ENCODE measurements at places on chromosomes 2 and 18. TPM values are rescaled to one million over a fixed set of nuclear protein-coding genes. Genes with fewer than 3 reads are reported as not detected.

DNA sequence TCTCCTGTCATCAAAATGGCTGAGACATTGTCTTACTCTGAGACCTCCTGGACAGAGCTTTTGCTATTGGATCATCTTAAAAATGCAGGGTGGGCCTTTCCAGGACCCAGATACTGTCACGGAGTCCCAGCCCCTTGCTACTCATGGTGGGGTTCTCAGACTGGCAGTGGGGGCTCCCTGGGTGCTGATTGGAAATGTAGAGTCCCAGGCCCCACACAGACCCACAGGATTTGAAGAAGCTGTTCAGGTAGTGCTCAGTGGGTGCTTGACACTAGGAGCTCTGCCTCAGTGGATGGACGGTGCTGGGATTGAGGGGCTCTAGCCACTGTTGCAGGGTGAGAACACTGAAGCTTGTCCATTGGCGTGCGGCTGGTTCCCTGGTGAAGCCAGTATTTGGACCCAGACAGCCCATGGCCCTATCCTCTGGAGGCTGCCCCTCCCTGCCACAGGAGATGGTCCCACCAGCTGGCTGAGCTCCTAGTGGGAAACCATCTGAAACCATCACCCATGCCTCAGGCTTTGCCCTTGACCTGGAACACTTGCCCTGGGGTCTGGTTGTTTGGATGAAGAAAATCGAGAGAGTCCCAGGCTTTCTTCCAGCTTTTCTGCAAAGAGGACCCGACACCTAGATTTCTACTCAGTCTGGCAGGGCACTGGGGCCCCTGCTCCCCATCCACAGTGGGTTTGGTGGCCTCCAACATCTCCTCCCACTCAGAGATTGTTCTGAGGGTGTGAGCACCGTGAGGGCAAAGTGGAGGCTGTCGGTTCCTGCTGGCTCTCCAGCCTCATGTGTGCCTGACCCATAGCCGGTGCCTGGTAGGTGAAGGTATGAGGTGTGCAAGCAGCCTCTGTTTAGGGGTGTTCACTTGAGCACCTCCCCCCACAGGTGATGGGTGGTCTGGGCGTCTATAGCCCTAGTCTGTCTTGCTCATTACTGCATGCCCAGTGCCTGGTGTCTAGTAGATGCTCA, 30.1 kb downstream of the MROH2A start:
- H3K4me3 ChIP-seq, result no peak overlapping the region
- no peak for DNase-seq
- no peak overlapping the region for H3K27ac ChIP-seq
- no peaks in the 10 kb centered on the region for H3K27me3 ChIP-seq

DNA sequence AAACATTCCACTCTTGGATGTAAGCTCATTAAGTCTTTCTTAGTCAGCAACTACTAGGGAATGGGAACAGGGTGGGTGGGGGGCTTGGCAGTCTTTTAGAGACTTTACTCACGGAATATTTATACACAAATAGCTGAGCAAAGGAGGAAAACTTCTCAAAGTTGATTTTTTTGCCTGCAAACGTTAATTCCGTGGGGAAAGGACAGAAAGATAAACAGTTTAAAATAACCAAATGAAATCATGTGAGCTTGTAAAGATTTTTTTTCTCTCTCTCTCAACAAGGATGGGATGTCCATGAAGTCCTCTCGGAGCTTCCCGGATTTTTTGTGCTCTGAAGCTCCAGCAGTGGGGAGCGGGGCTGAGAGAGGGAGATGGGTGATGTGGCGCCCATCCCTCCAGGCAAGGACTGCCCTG, 32.2 kb upstream of the MAT2A start:
- no peaks in the 10 kb centered on the region for H3K36me3 ChIP-seq
- H3K27me3 ChIP-seq, result no peaks in the 10 kb centered on the region
- peaks cover 6% of the 10 kb centered on the region for H3K4me1 ChIP-seq
- H3K4me3 ChIP-seq, result no peak overlapping the region

GRCh38 chr2:128726236-128726635, 407.6 kb upstream of the HS6ST1 start:
- no peaks in the 10 kb centered on the region for H3K4me1 ChIP-seq
- no peak overlapping the region for H3K4me3 ChIP-seq
- DNase-seq, result no peak
- no peaks in the 10 kb centered on the region for H3K36me3 ChIP-seq
- H3K27ac ChIP-seq, result no peak overlapping the region

DNA sequence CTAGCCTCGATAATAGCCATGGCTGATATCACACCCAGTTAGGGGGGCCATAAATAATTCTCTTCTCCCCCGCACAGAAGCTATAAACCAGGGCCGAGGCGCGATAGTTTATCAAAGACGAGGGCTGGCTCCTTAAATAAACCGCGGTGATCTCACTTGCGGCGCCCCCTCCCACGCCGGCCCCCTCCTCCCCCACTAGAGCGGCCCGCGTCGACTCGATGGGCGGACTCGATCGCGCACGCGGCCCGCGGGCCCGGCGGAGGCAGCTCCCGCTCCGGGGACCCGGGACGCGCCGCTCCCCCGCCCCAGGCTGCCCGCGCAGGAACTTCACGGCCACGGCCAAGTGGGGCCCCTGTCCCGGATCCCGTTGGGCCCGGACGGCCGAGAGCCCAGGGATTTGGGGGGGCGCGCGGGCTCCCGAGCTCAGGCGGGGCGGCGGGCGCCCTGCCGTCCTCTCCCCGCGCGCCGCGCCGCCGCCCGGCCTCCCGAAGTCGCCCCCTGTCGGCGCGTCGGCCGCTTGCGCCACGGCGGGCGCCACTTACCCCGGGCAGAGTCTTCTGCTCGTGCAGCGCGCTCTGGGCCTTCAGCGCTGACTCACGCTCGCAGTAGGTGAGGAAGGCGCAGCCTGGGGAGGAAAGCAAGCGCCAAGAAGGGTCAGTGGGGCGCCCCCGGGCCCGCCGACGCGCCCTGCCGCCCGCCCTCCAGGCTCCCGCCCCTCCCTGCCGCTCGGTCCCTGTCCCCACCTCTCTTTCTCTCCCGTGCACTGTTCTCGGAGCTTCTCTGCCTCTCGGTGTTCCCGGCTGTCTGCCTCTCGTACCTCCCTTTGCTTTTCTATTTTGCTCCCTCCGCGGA, 80.4 kb downstream of the CELF4 start:
- H3K36me3 ChIP-seq, result no peaks in the 10 kb centered on the region
- H3K27me3 ChIP-seq, result peaks cover 2% of the 10 kb centered on the region
- peaks cover 2% of the 10 kb centered on the region for H3K4me1 ChIP-seq

DNA sequence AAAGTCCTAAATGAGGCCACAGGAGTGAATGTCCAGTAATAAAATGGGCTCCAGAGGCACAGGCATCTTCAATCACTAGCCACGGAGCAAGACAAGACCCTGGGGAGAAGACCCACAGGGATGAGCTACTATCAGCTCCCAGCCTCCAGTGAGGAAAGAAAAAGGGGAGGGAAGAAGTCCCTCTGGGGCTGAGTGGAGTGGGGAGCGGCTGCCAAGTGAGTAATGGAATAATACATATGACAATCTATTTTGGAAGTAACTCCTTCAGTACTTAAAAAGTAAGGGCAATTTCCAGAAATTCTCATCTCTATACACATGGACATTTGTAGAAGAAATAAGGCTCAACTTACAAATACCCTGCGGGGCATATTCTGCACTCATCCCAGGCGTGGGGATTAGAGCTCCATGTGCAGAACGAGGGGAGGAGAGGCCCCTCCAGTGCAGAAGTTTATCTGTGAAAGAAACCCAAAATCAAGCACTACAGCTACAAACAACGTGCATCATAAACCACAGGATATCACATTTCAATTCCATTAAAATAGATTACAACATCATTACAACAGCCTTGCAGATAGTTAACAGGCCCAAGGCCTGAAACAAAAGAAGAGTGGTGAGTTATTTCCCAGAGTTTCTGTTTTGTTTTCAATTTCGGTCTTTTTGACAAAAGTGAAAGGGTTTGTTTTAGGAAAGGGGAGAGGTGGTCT, 84.9 kb downstream of the BCL11A start:
- no peak overlapping the region for H3K4me3 ChIP-seq
- no peak for DNase-seq
- H3K27me3 ChIP-seq, result no peaks in the 10 kb centered on the region
- H3K27ac ChIP-seq, result no peak overlapping the region
- H3K36me3 ChIP-seq, result no peaks in the 10 kb centered on the region
- no peaks in the 10 kb centered on the region for H3K4me1 ChIP-seq

GRCh38 chr2:36376992-36377738, 21.6 kb downstream of the CRIM1 start:
- H3K27me3 ChIP-seq, result no peaks in the 10 kb centered on the region
- peaks cover 13% of the 10 kb centered on the region for H3K4me1 ChIP-seq
- H3K27ac ChIP-seq, result no peak overlapping the region
- no peak for DNase-seq
- no peaks in the 10 kb centered on the region for H3K36me3 ChIP-seq
- H3K4me3 ChIP-seq, result no peak overlapping the region

- H3K36me3 ChIP-seq, result no peaks in the 10 kb centered on the region
- H3K4me3 ChIP-seq, result no peak overlapping the region
- H3K27me3 ChIP-seq, result no peaks in the 10 kb centered on the region
- no peak overlapping the region for H3K27ac ChIP-seq
Observed at GRCh38 chr2:240953426-240954410, 44.7 kb upstream of the SNED1 start.

GRCh38 chr2:229083606-229084340, 187.3 kb downstream of the PID1 start:
- no peak overlapping the region for H3K4me3 ChIP-seq
- no peaks in the 10 kb centered on the region for H3K4me1 ChIP-seq
- no peak for DNase-seq
- H3K27ac ChIP-seq, result no peak overlapping the region

- H3K27me3 ChIP-seq, result peaks cover 2% of the 10 kb centered on the region
- no peak overlapping the region for H3K4me3 ChIP-seq
- no peaks in the 10 kb centered on the region for H3K4me1 ChIP-seq
- H3K36me3 ChIP-seq, result no peaks in the 10 kb centered on the region
- no peak overlapping the region for H3K27ac ChIP-seq
- DNase-seq, result no peak
Observed at GRCh38 chr2:56015711-56016115, 92.1 kb upstream of the EFEMP1 start.

- H3K4me3 ChIP-seq, result no peak overlapping the region
- peaks cover 11% of the 10 kb centered on the region for H3K4me1 ChIP-seq
- DNase-seq, result no peak
- no peak overlapping the region for H3K27ac ChIP-seq
Observed at GRCh38 chr2:43206602-43207001, 19.8 kb downstream of the ZFP36L2 start.

DNA sequence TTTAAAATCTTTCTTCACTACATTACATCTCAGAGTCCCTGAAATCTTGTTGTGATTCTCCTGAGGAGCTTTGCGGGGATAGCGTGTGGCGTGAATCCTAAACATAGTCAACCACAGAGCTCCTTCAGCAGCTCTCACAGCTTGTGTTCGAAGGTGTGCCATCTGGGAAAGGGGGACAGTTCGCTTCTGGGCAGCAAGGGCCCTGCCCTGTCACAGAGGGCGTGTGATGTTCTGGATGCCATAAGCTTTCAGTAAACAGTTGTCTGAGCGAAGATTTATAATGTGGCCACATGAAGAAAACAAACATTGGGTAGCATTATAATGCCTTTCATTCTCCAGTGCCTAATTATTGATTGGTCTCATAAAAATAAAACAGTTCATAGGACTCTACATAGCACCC, 172.5 kb downstream of the MYO1B start:
- H3K4me1 ChIP-seq, result peaks cover 14% of the 10 kb centered on the region
- peaks cover 47% of the 10 kb centered on the region for H3K36me3 ChIP-seq

GRCh38 chr2:30164131-30164925, 17.5 kb downstream of the YPEL5 start:
- no peaks in the 10 kb centered on the region for H3K27me3 ChIP-seq
- no peak overlapping the region for H3K27ac ChIP-seq
- peaks cover 10% of the 10 kb centered on the region for H3K4me1 ChIP-seq
- H3K4me3 ChIP-seq, result no peak overlapping the region
- DNase-seq, result no peak

- H3K27ac ChIP-seq, result no peak overlapping the region
- no peak for DNase-seq
- H3K27me3 ChIP-seq, result no peaks in the 10 kb centered on the region
- no peaks in the 10 kb centered on the region for H3K36me3 ChIP-seq
- no peak overlapping the region for H3K4me3 ChIP-seq
- no peaks in the 10 kb centered on the region for H3K4me1 ChIP-seq
Observed at GRCh38 chr2:129801575-129801974, 177.9 kb upstream of the RAB6C start.

DNA sequence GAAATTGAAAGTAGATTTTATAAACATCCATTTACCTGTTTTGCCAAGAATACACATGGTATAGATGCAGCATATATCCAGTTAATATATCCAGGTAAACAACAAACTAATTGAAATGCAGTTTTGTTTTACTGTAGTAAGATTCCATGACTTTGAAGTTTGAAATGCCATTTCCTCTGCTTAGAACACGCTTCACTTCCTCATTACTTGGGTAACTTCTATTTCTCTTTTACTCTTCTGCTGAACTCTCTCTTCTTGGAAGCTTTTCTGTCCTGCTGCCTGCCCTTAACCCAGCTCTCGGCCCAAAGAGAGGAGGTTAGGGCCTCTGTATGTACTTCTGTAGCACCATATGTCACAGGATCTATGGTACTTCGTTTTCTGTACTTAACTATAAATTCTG, 14.1 kb upstream of the IL1RL2 start:
- DNase-seq, result no peak
- H3K36me3 ChIP-seq, result peaks cover 71% of the 10 kb centered on the region
- H3K27me3 ChIP-seq, result no peaks in the 10 kb centered on the region
- no peak overlapping the region for H3K27ac ChIP-seq
- H3K4me3 ChIP-seq, result no peak overlapping the region
- H3K4me1 ChIP-seq, result no peaks in the 10 kb centered on the region

DNA sequence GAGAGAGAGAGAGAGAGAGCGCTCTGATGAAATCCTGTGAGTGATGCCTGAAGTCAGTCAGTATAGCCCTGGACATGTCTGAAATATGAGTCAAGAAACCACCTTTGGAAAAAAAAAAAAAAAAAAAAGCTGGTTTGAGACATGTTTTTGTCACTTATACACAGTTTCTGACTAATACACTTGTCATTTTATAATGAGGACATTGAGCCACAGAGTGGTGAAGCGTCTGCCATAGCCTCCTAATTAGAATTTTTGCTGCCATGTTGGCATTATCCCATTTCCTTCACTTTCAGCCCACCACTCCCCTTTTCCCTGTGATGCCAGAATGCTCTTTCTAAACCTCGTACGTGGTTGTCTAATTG, 15.7 kb upstream of the MYO3B start:
- H3K36me3 ChIP-seq, result no peaks in the 10 kb centered on the region
- no peaks in the 10 kb centered on the region for H3K4me1 ChIP-seq
- H3K27ac ChIP-seq, result no peak overlapping the region

- DNase-seq, result no peak
- H3K4me3 ChIP-seq, result no peak overlapping the region
- peaks cover 2% of the 10 kb centered on the region for H3K4me1 ChIP-seq
Observed at GRCh38 chr2:8486141-8486540, 195.7 kb upstream of the ID2 start.

- H3K27me3 ChIP-seq, result no peaks in the 10 kb centered on the region
- DNase-seq, result no peak
- H3K4me1 ChIP-seq, result no peaks in the 10 kb centered on the region
- no peak overlapping the region for H3K27ac ChIP-seq
- H3K36me3 ChIP-seq, result no peaks in the 10 kb centered on the region
Observed at GRCh38 chr18:78006774-78007260, 757.2 kb downstream of the GALR1 start.

The DNER gene
- not detected for total RNA-seq

The MAL gene
- not detected for total RNA-seq

The ADD2 gene
- total RNA-seq, result 0.08 TPM

The CYRIA gene
- total RNA-seq, result 3.1 TPM

The IL1R1 gene
- total RNA-seq, result 49.3 TPM

The G6PC2 gene
- total RNA-seq, result not detected

The HOXD13 gene
- not detected for total RNA-seq

The MEP1B gene
- not detected for total RNA-seq

The PAPOLG gene
- 7.7 TPM for total RNA-seq

The IL36A gene
- not detected for total RNA-seq

The AQP12B gene
- total RNA-seq, result not detected

The MALL gene
- total RNA-seq, result 2.0 TPM

Data from liver (tissue), 10 donors.